Esophagus squamous epithelium (tissue), 5 donors: ENCODE measurements at places on chromosomes 6 and 20.

DNA sequence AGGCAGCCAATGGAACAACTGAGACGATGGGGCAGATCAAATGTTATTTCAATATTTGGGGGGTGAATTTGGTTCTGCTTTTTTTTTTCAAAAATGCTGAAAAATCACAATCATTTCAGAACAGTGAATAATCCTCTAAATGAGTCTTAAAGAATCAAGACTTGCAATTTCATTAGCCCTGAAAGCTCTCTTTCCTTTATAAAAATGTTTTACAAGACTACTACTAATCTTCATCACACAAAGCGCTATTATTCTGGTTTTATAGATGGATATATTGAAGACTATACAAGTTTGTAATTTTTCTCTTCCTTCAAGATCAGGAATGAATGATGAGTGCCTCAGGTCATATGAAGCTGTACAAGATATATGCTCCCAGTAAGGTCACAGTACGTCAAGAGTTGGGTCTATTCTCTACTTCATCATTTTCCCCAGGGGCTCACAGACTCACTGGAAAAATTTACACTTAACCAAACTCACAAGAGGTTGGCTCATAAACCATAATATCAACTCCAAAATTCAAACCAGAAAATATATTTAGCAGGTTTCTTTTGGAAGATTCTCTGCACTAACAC lies 19.5 kb downstream of the RNF24 start:
- no peak for DNase-seq

DNA sequence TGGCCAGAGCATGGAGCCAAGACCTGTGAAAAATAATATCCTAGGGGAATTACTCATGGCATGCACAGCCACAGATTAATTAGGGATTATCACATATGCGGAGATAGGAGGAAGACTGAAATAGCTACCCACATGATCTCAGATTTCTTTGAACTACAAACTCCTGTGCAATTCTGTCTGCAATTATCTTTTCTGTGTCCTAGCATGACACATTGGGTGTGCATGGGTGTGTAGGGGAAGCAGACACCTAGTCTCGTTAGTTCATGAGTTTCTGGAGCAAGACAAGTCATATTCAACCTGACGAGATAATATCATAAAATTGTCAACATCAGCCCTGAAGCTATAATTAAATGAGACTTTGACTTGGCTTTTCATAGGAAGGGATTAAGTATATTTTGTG lies 3.6 kb upstream of the SLC17A4 start:
- DNase-seq = no peak

- DNase-seq = no peak
Measured at GRCh38 chr6:100096936-100097335, 102.9 kb upstream of the MCHR2 start.

GRCh38 chr20:23399568-23400241 lies 21.6 kb downstream of the NAPB start:
- no peak for DNase-seq

- no peak for DNase-seq
Measured at GRCh38 chr6:22149096-22149495, 147.7 kb downstream of the PRL start.

- DNase-seq = no peak
Measured at GRCh38 chr6:37272834-37273566, 15.1 kb upstream of the TMEM217 start.

DNA sequence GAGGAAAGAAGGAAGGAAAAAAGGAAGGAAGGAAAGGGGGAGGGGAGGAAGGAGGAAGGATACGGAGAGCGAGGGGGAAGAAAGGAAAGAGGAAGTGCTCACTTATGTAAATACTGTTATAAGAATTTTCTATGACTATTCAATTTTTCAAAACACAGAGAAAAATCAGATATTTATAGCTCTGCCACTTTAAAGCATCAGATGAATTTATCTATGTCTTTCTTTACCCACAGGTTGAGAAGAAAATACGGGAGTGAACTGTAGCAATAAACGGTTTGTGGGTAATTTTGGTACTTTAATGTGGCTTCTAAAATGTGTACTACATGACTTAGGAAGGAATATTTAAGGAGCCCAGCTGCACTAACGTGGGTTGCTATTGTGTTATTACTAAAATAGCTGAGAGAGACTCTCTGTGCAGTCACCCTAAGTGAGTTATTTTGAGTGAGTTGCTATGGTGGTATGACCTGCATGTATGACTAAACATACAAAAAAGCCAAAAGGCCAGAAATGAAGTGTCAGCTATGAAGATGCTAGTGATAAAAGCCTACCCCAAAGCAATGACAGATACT lies 225.5 kb downstream of the SOD2 start:
- no peak for DNase-seq

DNA sequence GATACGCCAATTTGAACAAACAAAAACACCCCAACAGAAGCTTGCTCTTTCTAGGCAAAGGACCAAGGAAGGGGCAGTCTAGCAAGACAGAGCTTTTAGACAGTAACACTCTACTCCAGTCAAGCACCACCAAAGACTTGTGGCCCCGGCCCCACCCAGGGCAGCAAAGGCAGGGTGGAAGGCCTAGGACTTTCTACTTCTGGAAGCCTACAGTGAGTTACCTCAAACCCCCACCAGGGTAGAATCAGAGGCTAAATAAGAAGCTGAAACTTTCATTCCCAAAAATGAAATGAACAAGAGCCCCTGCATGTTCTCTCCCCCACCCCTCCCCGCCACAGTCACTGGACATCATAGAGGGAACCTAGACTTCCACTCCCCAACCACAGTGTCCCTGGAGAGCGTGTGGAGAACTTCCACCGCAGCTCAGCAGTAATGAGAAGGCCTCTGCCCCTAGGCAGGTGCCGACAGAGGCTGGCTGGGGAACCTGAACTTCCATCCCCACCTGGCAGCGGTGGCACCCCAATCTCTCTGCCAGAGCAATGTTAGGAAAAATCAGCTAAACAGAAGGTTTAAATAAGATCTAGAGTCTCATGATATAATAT lies 40.0 kb downstream of the KATNA1 start:
- DNase-seq = no peak

DNA sequence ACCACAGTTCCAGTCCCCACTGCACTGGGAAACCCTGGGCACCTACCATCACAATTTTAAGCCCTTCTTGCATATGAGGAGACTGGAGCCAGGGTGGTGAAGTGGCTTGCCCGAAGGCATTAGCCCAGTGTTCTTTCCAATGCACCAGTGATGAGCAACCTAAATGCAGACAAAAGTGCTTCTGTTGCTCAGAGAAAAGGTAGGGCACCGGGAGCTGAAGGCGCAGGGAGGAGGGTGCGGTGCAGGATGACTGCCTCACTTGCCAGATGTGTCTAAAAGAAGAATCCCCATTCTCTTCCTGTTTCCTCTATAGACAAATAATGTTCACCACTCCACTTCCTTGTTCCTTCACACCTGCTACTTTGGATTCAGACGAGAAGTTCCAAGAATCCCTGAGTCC lies 86.5 kb downstream of the QRSL1 start:
- DNase-seq = no peak

DNA sequence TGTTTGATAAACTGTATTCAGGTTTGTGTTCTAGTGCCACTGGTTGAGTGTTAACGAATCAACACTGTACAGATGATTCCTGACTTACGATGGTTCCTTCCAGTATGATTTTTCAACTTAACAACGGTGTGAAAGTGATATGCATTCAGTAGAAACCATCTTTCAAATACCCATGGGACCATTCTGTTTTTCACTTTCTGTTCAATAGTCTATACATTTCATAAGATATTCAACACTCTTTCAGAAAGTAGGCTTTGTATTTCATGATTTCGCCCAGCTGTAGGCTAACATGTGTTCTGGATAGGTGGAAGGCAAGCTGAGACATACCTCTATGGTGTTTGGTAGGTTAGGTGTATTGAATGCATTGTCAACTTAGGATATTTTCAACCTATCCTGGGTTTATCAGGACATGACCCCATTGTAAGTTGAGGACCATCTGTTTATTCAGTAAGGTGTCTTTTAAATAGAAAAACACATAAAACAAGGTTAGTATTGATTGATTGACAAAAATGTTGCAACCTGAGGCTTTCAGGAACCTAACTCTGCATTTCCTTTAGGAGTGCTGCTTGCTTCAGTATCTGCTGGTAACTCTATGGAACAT lies 32.3 kb downstream of the SYNJ2 start:
- no peak for DNase-seq

DNA sequence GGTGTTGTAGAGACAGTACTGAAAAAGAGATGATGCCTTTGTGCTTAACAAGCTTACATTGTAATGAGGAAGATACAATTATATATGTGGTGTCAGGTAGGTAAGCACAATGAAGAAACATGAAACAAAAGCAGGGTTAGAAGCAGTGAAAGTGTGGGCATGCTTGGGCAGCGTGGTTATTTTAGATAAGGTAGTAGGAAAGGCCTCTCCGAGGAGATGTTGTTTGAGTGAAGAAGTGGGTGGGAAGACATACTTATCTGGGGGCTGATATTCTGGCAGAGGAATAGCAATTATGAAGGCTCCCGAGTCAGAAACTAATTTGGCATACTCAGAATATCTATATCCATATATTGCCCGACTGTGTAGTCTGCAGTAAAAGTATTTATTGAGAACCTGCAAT lies 4.7 kb downstream of the CDKAL1 start:
- no peak for DNase-seq

DNA sequence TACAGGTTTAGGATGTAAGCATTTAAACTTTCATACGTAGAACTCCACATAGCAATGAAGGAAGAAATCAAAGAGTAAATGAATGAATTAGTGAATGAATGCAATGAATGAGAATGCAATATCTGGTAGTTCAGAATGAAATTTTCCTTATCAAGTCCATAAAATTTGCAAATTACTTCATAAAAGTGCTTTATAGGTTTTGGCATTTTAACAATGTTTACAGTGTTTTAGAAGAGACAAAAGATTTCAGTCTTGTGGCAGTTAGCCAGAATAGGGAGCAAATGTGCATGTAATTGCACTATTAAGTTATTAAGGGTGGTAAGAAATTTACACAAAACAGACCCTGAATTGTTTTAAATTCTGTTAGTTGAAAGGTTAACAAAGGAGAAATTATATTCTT lies 739.4 kb upstream of the FLRT3 start:
- no peak for DNase-seq

DNA sequence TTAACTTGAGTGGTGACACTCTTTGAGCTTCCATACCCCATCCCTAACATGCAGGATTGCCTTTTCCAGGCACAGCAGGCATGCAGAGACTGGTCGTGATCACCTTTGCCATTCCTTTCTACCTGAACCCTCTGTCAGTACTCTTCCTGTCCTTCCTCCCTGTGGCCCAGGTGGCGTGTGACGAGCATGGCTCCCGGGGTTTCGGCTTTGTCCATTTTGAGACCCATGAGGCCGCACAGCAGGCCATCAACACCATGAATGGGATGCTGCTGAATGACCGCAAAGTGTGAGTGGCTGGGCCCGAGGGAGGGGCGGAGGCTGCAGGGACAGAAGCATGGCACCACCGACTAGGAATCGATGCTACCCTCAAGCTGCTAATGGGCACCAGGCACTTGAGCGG lies 6.7 kb downstream of the PABPC1L start:
- no peak for DNase-seq

DNA sequence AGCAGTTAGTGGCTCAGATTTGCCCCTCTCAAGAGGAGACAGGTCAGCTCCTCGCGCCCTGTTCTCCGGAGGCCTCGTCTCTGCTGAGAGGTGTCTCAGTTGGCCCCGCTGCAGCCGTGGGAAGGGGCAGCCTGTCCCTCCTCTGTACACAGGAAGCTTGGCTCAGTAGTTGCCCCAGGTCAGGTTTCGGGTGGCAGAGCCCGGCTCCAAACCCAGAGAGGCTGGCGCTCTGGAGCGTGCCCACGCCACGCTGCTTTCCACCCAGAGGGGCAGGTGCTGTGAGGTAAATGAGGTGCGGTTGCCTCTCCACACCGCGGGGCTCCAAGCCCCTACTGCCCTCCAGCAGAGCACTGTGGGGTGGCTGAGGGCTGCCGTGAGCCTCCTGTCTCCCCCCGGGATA lies 16.0 kb downstream of the DYNLT1 start:
- no peak for DNase-seq

GRCh38 chr6:79167931-79168694 lies 66.4 kb downstream of the HMGN3 start:
- DNase-seq = no peak

GRCh38 chr6:111673937-111674336 lies 68.3 kb upstream of the TRAF3IP2 start:
- no peak for DNase-seq

DNA sequence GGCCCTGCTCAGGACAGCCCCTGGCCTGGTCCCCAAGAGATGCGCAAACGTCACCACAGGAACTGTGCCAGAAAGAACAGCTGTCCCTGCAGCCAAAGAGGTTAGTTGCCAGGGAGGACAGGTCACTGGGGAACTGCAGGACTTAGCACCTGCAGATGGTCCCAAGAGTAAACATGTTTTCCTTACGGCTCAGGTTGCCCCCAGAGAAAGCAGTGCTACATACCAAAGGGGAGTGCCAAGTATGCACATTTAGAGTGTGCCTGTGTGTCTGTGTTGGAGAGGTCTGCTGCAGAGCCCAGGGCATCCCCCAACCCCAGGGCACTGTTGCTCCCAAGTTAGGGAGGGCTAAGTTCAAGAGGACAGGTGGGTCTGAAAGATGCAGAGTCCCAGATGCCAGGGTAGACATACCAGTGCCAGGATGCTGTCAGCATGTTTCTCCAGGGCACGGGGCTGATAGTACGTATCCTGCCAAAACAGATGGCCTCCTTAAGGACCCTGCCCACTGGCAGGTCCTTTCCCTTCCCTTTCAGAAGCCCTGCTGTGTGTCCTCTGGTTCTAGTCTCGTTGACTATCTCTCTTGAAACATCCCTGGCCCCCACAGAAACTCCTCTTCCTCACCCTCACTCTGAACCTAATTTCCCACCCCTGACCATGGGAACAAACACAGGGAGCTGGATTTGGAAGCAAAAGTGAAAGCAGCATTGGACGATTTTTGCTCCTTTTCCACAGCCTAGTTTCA lies 1.3 kb downstream of the ABHD16A start:
- DNase-seq = no peak

GRCh38 chr6:36387440-36388303 lies at the start of gene ETV7:
Gene ETV7 (minus strand): TSS chr6:36387669. CDS start chr6:36387541, 128 bp downstream.
- no peak for DNase-seq

DNA sequence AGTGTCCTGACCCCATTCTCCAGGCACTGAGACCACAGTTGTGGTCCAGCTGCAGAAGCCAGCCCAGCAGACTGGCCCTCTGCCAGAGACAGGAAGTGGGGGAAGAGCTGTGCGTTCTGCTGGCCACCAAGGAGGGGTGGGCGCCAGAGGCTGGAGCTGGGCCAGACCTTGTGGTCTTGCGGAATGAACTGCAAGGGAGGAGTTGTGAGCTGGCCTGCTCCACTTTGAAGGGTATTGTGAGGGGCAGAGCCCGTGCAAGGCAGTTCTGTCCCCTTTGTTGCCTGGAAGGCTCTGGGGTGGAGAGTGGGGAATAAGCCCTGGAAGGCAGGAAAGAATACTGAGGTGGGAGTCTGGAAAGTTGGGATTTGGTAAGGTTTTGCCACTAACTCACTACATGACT lies 3.6 kb upstream of the MDFI start:
- no peak for DNase-seq

DNA sequence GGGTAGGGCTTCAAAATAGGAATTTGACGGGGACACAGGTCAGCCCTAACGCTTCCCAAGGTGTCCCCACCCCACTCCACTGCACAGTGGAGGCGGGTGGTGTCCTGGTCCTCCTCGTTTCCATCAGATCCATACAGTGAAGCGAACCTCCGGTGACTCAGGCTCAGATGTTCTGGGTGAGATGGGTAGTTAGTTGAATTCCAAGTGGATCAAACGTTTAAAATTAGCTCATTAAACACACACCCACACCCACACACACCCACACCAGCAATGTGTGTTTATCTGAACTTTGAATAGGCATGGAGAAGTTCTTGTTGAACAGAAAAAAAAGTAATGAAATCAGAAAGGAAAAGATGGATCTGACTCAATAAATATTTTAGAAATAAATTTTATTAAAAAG lies 58.9 kb downstream of the CDH4 start:
- DNase-seq = no peak
